GM12892 (cell line): ENCODE measurements at places on chromosomes 1 and 21.

DNA sequence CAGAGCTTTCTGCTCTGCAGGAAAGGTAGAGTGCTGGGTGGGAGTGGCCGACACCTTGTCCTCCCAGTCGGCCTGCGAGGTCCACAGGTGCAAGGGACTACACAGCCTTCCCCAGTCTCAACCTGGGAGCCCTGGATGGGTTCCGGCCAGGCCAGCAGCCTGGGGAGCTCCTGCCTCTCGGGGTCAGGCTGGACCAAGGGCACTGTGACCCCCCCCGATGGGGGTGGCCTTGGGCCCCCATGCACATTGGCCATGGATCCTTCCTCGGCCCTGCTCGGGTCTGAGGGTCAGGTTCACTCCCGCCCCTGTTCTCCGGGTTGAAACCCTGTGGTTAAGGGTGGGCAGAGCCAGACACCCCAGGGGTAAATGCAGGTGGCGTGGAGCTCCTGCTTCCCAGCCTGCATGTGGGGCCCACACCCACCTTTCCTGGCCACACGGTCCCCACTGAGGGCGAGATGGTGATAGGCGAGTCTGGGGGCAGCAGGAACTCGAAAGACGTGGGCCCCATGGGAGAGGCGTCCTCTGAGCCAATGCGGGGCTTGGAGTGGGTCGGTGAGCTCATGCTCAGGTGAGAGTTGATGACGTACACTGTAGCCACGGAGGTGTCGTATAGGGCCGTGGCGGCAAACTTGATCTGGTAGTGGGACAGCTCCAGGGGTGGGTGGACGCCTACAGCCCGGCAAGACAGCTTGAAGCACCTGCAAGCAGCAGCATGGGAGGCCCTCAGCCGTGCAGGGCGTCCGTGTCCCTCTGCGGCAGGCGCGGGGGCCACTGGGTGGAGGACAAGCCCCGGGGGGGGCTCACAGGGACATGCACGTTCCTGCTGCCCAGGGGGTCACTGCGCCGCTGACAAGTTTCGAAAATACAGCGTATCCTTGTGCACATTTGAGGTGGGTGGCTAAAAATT is 10.8 kb upstream of the TMEM52 start:
- DNase-seq: no peak

DNA sequence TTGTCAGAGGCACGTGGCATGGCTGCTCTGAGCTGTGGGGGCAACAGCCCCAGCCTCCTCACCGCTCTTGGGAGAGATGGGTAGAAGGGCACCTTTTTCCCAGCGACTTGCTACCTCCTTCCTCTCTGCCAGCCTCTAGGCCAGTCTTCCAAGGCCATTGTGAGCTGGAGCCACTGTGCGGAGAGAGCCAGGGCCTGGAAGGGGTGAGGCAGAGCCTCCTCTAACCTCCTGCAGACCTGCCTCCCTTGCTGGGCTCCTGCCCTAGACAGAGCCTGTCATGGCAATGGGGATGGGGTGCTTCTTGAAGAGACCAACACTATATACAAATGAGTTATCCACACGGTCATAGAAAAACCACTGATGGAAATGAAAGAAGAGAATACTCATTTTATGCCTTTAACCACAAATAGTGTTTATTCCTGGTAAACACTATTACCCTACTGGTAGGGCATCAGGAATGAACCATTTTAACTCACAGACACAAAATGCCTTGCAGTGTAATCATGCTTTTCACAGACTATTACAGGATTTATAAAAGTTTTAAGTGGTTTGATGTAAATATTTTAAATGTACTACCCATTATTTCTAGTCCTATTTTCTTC is 5.0 kb upstream of the IGFN1 start:
- no peak for DNase-seq

- no peak for DNase-seq
Observed at GRCh38 chr1:237911911-237912310, 21.2 kb upstream of the ZP4 start.

GRCh38 chr1:203031467-203031866 is 5.2 kb downstream of the PPFIA4 start:
- DNase-seq: no peak

DNA sequence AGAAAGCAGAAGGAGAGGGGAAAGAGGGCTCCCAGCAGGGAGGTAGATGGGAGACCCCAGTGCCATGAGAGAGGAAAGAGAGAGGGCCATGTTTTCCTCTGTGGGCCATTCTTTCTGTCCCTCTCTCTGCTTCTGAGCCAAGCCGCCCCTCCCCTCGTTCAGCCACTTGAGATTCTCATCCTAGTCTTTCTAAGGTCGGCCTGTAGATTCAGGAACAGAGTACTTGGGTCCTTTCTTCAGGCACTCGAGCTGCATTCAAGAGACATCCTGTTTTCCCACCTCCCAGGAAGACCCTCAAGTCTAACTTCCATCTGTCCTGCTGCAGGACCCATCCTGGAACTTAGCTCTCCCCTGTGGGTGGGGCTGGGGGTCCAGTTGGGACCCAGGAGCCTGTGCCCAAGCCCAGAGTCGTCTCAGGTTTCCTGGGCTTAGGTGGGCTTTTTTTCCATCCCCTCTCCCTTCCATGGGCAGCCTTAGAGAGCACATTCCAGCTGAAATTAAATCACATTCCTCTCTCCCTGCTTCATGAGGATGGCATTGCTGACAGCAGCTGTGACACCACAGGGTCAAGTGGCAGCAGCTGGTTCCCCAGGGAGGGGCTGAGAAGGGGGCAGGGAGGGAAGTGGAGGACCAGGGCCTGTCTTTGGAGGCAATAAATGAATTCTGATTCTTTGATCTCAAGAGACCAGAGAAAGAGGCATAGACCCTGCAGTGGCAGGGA is 13.0 kb downstream of the NES start:
- no peak for DNase-seq
